ENCODE measurements at places on chromosomes 6 and 20.

DNA sequence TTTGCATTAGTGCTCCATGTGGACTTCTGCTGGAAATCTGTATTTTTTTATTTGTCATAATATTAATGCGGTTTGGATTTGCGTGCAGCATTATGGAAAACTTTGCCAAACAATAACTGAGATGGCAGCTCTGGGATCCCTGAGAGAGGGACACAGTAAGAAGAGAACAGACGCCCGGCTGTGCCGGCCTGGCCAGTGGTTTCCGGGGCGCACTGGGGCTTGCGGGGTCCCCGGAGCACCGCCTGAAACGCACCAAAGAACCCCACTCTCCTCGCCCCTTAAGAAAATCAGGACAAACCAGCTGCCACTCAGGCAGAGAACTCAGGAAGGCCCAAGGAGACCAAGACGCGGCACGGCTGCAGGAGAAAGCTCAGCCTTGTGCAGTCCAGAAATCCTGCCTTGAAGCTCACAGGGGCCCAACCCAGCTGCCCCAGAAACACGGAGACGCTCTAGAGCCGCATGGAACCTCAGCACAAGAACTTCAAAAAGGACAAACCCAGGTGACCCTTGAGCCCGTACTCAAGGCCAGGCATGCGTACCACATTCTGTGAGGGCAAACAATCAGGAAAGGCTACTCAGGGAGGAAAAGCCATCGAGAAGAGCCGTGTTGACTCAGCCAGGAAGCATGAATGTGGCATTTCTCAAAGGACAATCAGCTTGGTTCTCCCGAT is 226.5 kb upstream of the CDYL start:
- DNase-seq: no peak

DNA sequence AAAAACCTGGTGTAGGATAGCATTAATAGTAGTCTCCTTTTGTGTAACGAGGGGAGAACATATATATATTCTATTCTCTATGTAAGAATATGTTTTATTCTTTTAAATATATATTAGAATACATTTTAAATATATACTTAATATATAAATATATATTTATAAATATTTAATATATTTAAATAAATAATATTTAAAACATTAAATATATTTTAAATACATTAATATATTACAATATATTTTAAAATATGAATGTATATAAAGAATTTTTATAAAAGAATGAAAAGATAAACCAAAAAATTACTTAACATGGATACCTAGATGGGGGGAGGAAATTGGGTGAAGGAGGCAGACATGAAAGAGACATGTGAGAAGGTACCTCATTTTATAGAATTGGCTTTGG is 53.0 kb upstream of the ZNF831 start:
- no peak for DNase-seq

DNA sequence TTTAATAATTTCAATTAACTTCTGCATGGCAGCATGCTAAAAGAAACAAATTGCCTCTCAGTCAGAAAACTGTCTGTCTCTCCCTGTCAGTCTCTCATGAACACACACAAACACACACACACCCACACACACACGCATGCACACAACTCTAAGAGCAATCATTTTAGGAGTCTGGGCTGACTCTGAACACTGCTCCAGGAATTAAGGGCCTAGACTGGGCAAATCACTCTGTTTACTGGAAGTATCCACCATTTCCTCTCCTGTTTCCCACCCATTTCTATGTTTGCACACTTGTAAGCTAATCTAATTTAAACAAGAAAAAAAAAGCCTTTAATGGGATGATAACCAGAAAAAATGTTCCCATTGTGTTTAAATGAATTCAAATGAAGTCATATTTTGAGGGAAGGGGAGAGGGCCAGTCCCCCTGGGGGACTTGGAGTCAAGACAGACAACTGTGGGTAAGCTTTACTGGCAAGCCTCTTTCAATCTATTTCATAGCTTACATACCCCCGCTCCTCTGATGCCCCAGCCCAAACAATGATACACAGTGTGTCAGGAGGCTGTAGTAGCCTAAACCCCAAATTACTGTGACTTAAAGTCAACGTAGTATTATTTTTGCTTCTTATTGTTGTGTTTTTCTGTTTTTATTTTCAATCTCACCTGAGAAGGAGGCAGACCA is 447.8 kb upstream of the FLRT3 start:
- DNase-seq: no peak

- no peak for DNase-seq
These were observed 5.2 kb upstream of the IL17A start for GRCh38 chr6:52180787-52181558.

DNA sequence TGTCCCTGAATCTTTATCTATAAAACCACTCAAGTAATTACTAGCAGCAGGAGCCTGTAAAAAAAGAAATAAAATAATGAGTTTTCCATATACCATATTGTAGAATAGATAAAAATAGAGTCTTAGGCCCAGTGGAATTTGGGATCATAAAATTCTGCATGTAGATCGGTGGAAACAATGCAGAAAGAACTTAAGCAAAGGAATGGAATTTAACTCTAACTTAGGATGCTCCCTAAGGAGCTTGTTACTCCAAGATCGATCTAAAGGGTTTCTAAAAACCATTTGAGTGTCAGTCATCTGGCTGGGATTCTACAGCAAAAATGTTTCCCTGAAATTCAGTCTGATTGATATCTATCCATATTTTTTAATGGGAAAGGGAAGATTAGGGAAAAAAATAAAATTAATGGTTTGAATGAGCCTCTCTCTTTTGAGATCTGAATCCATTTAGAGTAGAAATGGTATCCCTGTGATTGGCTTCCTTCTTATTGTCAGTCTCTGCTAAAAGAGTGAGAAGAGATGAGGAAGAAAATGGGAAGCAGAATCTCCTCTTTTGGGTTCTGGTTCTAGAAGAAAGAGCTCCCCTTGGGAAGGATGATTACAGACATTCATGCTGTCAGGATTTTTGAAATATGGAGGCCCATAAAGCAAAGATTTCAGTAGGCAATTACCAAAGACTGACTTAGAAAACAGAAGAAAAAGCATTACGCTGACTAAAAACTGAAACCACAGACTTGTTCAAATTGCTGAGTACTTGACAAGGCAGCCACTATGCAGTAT is 564.3 kb upstream of the MARCKS start:
- no peak for DNase-seq

DNA sequence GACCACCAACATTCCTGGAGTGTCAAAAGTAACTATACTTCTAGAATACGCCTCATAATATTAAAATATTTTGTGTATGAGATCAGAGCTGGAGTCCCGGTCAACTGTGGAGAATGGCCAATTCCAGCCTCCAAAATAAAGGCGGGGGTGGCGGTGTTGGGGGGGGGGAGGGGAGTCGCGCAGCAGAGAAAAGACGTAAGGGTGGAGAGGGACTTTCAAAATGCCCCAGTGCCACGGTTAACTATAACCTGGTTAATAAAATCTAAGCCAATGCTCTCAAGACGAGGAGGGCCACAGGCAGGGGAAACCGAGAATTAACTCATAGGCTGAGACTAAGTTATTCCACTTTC is 1.3 kb downstream of the NUP153 start:
- no peak for DNase-seq

- peak; percentile 7 for DNase-seq
These were observed 42.6 kb upstream of the TMEM170B start for GRCh38 chr6:11494786-11495564.

DNA sequence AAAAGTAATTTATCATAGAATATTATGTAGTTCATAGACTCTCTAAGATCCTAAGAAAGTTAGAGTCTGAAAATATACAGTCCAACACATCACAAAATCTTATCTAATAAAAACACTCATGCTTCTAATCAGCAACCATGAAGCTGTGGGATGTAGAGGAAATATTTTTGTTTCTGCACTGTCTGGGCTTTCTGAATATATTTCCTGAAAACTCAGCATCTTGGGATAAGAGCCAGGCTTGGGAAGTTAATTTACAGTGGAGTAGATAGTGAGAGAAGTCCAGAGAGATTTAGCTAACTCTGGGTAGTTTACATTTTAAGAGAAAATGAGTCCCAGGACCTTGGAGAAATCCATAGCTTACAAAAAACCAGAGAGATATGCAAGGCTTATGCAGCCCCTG is 150.4 kb upstream of the BMP5 start:
- no peak for DNase-seq
